Stimulated activated CD8-positive, alpha-beta memory T cell treated with anti-CD3 and anti-CD28 coated beads, Interleukin-15, amount 100 ng/mL, for 48 hours (primary cell): ENCODE measurements at places on chromosomes 4 and X.

GRCh38 chrX:24696294-24696693 lies 2.6 kb downstream of the POLA1 start:
- no peak for DNase-seq

- no peak for DNase-seq
Observed at GRCh38 chr4:140122891-140123290, 31.1 kb downstream of the MAML3 start.

DNA sequence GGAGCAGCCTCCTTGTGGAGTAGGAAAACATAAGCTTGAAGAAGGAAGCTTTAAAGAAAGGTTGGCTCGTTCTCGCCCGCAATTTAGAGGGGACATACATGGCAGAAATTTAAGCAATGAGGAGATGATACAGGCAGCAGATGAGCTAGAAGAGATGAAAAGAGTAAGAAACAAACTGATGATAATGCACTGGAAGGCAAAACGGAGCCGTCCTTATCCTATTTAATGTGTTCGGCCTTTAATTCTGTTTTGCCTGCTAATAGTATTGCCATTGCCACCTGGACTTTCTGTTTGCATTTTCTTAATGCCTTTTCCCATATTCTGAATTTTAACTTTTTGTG lies 1.4 kb downstream of the TCEAL1 start:
- DNase-seq, result no peak

DNA sequence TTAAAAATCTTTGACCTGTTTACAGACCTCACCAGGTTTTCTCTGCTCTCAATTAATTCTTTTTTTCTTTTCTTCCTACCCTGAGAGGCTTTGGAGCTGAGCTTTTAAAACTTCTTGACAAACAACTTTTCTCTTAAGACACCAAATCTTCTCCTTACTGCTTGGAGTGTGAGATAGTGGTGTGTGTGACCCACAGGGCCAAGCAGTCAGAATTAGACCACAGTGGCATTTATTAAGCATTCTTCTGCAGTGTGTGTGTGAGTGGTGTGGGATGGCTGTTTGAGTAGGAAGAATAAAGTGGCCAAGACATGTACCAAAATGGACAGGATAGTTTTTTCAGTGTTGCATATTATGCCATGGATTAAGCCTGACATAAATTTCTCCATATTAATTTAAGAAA lies 665.1 kb downstream of the RAPGEF2 start:
- DNase-seq, result no peak

- DNase-seq, result no peak
Observed at GRCh38 chrX:101595739-101596419, 21.9 kb downstream of the ARMCX6 start.

DNA sequence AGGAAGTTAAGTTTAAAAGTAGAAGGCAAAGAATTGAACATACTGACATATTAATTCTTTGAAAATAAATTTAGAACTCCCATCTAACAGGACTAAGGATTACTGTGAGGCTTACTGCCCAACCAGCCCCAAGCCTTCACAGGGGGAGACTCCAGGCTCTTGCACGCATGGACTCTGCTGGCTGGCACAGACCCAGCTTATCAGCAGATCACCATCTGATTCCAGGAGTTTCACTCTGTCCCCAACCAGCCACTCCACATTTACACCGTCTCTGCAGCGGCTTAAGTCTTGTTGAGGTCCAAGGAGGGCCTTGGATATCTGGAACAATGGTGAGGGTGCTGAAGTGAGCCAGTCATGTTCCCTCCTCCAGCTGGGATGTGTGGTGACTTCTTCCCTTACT lies 16.4 kb upstream of the OTUD4 start:
- DNase-seq, result no peak

GRCh38 chr4:7647600-7648543 lies 213.1 kb upstream of the PSAPL1 start:
- no peak for DNase-seq

- no peak for DNase-seq
Observed at GRCh38 chr4:74161666-74162450, 3.9 kb downstream of the MTHFD2L start.

- no peak for DNase-seq
Observed at GRCh38 chrX:118717678-118718391, 9.6 kb upstream of the IL13RA1 start.

DNA sequence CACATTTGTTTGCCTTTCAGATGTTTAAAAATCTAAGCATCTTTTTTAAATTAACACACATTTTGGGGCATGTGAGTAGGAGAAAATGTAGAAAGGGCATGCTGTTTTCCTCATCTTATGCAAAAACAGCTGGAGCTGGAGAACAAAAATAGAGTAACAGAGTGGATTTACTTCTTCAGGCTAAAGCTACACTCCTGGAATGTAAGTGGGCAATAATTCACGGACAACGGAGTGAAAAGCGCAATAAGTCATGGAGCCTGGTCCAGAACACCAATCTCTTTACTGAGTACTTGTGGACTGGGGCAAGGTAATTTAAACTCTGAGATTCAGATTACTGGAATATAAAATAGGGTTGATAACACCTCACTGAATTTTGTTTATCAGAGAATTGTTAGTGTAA lies 1018.8 kb upstream of the HS3ST1 start:
- DNase-seq, result no peak
